ENCODE measurements at places on chromosomes 16 and 17.

DNA sequence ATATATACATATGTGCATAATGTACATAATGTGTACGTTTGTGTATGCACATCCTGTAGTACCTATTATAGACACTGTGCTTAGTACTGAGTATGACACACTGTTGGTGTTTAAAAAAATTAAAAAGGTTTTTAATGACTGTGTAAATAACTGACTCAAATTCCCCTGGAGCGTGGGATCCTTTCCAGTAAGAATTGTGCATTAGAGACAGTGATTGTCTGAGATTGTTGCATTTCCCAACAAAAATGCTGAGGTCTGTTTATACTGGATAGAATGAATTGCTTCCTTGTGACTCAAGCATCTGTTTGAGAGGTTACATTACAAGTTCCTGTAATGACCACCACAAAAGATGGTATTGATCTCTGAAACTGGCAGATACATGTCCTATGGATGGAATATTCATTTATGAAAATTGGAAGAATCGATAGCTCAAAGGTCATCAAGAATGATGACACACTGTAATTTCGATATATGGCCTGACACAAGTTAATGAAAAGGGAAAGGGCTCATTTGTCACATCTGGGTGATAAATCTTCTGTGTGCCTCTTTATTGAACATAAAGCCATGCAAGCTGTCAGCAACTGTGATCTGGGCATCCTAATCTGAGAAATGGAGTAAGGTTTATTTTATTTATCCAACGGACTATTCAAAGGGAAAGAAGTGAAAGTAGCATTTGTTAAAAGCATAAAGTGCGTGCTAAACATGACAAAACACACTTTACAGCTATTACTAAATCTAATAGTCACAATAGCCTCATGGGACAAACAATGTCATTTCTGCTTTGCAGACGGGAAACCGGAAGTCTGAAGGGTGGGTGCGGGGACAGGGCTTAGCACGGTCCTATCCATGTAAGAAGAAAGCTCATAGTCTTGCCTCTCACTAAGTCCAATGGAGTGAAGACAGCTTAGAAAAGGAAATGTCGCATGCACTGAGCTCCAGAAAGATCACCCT is 228.8 kb downstream of the CDH11 start:
- no peak for DNase-seq

- peak; percentile 34 for DNase-seq
These were observed 8.4 kb upstream of the GAA start for GRCh38 chr17:80092959-80093358.

GRCh38 chr17:199191-199604 is 17.7 kb upstream of the DOC2B start:
- DNase-seq: no peak

DNA sequence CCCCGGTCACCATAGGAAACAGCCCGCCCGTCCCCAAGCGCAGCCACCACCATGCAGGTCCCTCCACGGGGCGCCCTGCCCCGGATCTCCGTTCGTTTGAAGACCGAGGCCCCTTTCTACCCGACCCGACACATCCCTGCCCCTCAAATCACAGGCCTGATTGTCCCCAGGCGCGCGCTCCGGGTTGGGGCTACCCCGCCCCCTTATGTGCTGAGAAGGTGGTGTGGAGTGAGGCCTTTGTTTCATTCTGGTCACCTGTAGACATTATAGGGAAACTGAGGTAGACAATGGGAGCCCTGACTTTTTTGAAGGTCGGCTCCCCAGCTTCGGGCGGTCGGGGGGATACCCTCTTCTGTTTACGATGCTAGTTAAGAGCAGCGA is 763 bp upstream of the ACTG1 start:
- DNase-seq: no peak

DNA sequence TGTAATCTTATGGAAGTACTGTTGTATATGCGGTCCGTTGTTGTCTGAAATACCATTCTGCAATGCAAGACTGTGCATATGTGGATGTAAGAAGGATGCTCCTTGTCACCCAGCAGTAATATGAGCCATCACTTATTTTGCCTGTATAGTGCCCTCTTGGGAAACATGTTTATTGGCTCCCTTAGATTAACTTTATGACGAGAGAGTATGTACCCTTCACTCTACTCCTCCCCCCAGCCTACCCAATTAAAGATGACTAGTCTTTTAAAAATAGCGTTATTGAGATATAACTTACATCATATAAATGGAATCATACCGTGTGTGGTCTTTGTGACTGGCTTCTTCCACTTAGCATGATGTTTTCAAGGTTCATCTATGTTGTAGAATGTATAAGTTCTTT is 33.6 kb downstream of the FTO start:
- DNase-seq: no peak

GRCh38 chr16:22420606-22421135 is 46.3 kb upstream of the CDR2 start:
- no peak for DNase-seq

GRCh38 chr16:49464093-49464492 is 90.5 kb downstream of the C16orf78 start:
- DNase-seq: no peak

- DNase-seq: no peak
These were observed 5.7 kb downstream of the GGA2 start for GRCh38 chr16:23504453-23505179.

DNA sequence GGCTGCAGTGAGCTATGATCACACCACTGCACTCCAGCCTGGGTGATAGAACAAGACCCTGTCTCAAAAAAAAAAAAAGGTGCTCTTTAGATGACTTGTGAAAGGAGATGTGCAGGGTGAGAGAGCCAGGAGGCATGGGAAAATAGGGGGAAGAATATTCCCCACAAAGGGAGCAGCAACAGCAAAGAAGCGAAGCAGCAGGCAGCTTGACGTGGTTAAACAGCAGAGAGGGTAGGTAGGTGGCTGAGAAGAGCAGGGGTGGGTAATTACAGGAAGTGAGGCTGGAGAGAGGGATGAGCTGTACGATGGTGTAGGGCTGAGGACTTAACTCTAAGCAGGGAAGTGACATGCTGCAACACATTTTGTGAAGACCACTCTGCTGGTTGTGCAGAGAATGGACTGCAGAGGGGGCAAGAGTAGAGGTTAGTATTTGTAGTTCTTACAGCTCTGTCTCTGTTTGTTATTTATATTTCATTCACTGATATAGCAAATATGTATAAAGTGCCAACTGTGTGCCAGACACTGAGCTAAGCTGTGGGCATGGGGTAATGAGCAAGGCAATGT is 1.6 kb downstream of the HEATR3 start:
- DNase-seq: peak; percentile 31

DNA sequence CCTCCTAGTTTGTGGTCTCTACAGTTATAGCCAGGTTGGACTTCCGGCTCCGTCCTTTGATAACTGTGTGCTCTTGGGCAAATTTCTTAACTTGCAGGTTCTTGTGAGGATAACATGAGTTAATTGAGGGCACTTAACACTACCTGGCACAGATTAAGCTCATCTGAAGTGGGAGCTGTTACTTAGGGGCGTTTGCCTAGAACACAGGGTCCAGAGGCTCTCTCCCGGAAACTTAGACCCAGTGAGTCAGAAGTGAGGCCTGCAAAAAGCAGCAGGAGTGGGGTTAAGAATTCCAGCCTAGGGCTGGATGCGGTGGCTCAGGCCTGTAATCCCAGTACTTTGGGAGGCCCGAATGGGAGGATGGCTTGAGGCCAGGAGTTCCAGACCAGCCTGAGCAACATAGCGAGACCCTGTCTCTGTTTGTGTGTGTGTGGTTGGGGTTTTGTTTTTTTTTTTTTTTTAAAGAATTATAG is 1.4 kb downstream of the MVP start:
- DNase-seq: no peak

- DNase-seq: no peak
These were observed 454.3 kb upstream of the EEF2KMT start for GRCh38 chr16:5551909-5552308.

- no peak for DNase-seq
These were observed 58.8 kb downstream of the CLEC19A start for GRCh38 chr16:19344224-19344801.

DNA sequence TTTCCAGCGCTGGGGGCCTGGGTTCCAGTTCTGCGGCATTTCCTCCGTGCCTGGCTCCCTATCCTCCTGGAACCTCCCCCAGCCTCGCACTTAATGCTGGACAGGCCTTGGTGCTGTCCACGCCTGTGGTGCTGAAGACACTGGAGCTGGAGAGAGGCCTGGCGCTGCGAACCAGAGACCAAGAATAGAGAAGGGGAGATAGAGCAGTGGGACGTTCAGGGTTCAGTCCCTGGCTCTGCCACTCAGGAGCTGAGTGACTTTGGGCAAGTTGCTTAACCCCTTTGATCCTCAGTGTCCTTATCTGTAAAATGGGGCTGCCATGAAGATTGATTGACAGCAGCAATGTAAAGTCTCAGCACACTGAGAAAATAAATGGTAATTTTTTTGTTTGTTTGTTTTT is 11.9 kb downstream of the SBK1 start:
- DNase-seq: no peak

DNA sequence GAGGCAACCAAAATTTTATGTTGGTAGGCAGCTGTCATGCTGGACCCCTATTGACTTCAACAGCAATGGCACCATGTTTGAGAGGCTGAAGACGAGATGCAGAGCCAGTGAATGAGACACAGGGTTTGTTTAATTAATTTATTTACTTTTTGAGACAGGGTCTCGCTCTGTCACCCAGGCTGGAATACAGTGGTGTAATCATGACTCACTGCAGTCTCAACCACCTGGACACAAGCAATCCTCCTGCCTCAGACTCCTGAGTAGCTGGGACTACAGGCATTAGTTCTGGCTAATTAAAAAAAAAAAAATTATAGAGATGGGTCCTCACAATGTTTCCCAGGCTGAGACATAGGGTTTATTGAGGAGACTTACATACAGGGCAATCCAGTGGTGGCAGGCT is 36.2 kb upstream of the PPM1D start:
- no peak for DNase-seq

GRCh38 chr16:81401035-81401950 is 43.3 kb upstream of the CMIP start:
- no peak for DNase-seq

DNA sequence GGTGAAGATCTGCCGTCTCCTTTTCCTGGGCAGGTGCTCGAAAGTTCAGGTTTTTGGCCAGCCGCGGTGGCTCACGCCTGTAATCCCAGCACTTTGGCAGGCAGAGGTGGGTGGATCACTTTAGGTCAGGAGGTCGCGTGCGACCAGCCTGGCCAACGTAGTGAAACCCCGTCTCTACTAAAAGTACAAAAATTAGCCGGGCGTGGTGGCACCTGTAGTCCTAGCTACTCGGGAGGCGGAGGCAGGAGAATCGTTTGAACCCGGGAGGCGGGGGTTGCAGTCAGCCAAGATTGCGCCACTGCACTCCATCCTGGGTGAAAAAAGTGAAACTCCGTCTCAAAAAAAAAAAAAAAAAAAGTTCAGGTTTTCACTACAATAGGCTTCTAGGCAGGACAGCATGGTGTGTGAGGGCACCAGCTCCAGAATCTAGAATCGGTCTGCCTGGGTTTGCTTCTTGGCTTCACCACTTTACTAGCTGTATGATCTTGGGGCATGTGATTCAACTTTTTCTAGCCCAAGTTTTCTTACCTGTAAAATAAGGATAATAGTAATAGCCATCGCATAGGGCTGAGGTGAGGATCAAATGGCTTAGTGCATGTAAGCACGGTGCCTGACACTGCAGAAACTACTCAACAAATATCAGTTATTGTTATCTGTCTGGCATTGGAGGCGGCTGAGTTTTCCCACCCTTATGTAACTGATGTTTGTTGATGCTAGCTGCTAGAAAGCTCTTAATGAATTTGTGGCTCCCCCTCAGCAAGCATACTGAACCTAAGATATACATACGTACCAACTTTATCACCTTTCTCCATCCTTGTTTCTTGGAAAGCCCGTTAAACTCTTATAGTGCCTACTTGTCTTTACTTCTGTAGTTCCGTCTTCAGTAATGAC is 1.3 kb downstream of the PSMD12 start:
- no peak for DNase-seq

GRCh38 chr17:22300731-22301352 is 608.5 kb downstream of the KCNJ18 start:
- no peak for DNase-seq

DNA sequence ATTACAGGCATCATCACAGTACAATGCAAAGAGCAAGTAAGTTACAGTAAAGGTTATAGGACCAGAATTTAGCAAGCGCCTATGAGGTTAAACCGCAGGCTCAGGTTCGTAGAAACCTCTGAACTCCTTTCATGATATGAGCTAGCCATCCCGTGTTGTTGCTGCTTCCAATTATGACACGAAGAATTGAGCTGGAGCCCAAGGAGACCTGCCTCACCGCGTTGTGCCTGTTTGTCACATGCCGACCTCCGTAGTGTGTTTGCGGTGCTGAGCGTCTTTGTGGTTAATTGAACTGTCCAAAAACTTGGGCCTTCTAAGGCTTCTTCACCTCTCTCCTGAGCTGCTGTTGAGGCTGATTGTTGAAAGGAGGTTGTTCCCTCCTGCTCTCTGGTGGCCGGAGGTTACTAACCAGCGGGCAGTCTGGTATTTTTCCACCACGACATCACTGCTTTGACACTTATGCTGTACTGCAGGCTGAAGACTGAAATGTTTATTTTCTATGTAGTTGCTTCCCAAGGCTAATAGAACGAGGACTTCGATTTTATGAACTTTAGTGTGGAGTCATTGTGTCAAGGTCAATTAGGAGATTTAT is 67.5 kb downstream of the SEC14L1 start:
- DNase-seq: peak; percentile 77

- no peak for DNase-seq
These were observed 156.5 kb downstream of the RGS9 start for GRCh38 chr17:65293584-65294180.

DNA sequence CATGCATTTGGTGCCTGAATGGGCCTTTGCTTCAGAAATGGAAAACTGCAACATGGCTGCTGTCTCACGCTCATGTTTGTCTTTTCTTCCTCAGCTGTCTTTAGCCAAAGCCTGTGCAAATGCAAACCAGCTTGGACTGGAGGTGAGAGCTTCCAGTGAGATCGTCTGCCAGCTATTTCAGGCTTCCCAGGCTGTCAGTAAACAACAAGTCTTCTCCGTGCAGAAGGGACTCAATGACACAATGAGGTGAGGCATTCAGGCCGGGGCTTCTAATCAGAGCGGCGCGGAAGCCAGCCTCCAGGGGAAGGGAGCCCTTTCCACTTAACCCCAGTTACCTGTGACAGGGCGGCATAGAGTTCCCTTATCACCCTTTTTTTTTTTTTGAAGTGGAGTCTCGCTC is 14.3 kb downstream of the CCNF start:
- DNase-seq: no peak

DNA sequence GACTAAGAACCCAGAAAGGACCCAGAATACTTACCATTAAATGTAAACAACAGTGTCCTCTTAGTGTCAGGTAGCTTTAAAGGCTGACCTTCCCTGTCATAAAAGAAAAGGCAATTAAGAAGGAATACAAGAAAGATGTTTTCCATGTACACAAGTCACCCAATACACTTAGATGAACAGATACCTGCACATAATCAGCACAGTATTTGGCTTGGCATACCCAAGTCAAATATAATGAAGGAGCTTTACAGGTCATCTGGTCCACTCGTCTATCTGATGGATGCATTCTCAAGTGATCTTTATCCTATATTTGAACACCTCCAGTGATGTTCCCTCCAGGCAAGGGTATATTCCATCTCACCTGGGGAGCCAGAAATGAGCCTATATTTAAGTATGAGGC is 11.1 kb upstream of the STRADA start:
- no peak for DNase-seq

Data from putamen (tissue), 1 donor.